Tongue (tissue), 3 donors: ENCODE measurements at places on chromosomes 1 and 21. TPM values are rescaled to one million over a fixed set of nuclear protein-coding genes. Genes with fewer than 3 reads are reported as not detected.

Gene ZNF683
- total RNA-seq, result not detected

Gene ANKRD65
- 13.4 TPM for total RNA-seq

Gene CACNA1E
- 0.41 TPM for total RNA-seq

Gene GJA5
- 15.4 TPM for total RNA-seq

Gene NSL1
- total RNA-seq, result 51.7 TPM

Gene CHIT1
- not detected for total RNA-seq

Gene FLG2
- 0.21 TPM for total RNA-seq

Gene SLC22A15
- total RNA-seq, result 3.6 TPM

DNA sequence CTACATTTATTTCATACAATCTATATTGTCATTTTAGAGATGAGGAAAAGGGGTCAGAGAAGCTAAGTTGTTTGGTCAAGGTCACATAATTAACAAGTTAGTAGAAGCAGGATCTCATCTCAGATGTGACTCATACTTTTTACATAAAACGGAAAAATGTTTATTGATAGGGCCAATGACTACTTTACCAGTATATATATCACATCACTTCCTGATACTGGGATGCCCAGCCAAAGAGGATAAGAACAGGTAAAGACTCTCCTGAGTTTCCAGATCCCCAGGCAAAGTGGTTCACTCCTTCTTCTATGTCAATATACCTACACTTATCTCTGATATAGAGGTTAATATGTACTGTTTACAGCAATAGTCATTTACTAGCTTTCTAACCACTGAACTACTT is 21.0 kb downstream of the YIPF1 start:
- no peak for DNase-seq

GRCh38 chr1:76187436-76187835 is 112.9 kb downstream of the ST6GALNAC3 start:
- no peak for DNase-seq

GRCh38 chr1:88877382-88877825 is 14.0 kb downstream of the GTF2B start:
- DNase-seq, result peak; percentile 48

DNA sequence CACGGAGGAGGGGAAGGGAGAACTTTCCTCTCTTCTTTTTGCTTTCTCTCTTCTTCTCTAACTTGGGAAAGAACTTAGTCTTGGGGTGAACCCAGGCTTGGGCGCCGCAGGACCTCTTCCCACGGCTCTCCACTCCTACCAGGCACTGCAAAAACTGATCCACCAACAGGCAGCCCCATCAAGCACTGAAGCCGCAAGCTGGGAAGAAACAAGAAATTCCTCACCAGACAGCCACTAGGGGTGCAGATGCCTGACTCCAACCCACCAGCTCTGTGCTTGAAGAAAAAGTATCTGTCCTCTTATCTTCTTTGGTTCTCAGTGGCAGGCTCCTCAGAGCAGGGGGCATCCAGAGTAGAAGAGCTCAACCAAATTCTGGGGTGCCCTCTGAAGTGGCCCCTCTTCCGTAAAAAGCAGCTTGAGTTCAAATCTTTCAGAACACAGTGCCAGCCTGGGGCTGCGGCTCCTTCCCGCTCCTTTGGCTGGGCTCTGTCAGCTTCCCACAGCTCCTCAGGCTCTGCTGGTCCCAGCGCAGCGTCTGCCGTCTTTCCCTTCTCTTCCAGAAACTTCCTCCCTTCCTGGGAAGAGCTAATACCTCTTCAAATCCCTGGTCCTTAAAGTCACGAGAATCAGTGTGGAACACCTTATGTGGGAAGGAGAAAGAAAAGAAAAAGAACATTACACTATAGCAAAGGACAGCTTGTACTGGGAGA is 2.4 kb downstream of the SLC41A1 start:
- no peak for DNase-seq

- DNase-seq, result no peak
These were observed 38.9 kb downstream of the ARHGEF11 start for GRCh38 chr1:157006676-157007075.

- no peak for DNase-seq
These were observed 96.7 kb downstream of the GALNT2 start for GRCh38 chr1:230163719-230164118.

DNA sequence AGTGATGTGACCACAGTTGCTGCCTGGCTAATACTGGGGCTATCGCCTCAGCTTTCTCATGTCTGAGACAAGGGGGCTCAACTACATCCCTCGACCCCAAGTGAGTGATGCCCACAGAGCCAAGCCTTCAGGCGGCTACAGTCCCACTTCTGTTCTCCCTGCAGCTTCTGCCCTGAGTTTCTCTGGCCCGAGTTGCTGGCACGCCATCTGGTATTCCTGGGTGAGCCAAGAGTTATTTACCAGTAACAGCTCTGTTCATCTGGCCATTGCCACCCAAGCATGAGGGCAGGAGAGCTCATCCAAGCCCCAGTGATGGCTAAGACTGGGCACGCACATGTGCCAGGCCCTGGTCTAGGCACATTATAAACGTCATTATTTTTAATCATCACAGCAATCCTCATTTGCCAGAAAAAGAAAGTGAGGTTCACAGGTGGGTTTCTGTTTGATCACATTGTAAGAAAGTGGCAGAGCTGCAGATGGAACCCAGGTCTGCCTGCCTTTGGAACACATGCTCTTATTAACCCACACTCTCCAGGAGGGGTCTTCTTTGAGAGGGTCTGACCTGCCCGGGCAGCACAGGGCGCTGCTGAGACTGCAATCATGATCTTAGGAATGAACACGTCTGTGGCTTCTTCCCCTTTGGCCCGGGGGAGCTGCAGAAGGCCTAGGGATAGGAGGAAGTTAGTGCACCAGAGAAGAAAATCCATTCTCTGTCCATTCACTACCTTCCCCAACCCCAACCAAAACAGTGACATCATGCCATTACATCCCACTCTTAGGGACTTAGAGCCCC is 27.5 kb downstream of the KCND3 start:
- DNase-seq, result no peak

- DNase-seq, result no peak
These were observed 11.3 kb downstream of the MRAP start for GRCh38 chr21:32309906-32310460.

- DNase-seq, result peak; percentile 18
These were observed 42.5 kb upstream of the C1orf174 start for GRCh38 chr1:3942416-3943122.

DNA sequence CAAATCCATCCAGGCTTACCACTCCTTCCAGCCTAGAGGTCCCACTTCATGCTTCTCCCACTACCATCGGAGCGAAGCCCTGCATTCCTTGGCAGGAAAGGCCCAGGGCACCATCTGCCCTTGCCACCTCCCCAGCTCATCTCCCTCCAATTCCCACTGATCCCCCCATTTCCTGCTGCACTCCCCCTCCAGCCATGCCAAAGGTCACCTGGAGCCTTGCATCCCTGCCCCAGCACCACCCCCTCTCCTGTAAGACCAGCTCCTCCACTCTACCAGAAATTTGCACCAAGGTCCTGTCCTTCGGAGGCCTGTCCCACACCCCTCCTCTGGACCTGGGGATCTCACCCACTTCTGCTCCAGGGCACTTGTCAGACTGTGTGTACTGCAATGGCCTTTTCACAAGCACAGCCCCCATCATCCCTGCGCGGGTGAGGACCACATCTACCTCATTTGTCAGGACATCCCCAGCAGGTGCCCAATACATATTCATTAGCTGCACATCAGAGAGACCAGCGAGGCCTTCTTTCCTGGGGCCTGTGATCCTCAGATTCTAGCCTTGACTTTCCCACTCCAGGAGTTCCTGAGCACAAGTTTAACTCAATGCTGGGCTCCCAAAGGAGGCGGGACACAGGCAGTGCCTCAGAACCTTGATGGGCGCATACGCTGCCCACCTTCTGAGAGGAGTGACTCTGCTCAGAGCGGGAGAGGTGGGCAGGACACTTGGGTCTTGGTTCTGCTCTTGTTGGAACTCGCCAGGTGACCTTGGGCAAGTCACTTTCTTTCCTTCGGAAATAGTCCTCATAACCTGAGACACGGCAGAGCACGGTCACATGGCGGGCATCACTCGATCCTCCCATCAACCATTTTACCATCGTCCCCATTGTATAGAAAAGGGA is 49.9 kb upstream of the EDN2 start:
- peak; percentile 0 for DNase-seq

DNA sequence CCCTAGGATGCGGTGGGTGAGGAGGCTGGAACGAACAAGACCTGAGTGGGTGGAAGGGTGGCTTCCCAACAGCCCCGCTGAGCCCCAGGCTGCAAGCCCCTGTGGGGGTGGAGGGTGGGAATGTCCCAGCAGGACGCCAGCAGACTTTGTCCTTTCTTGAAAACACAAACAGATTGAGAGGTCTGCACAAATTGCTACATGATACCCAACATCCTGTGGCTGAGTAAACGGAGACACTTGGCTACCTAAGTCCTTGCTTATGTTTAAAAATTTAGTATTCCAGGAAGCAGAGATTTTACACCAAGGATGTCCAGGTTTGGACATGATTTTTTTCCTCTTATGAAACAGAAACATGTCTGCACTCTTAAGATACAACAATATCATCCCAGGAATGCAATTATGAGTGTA is 11.8 kb upstream of the F3 start:
- no peak for DNase-seq

DNA sequence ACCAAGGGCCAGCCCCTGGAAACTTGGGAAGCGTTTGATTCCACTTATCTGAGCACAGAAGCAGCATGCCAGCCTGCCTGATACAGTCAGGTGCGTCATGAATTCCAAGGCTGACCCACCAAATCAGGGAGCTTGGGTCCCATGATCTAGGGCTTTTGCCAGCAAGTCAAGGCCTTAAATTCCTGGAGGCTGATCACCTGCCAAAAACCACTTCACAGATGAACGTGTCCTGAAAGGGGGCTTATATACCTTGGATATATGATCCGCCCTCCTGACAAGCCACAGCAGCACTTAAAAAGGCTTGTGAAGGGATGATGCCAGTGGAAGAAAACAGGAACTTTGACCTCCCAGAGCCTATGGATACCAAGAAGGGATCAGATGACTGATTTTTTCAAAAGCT is 24.0 kb upstream of the CLIC6 start:
- DNase-seq, result peak; percentile 9

GRCh38 chr1:223425550-223425949 is 32.3 kb downstream of the CCDC185 start:
- peak; percentile 50 for DNase-seq

GRCh38 chr1:81550753-81551152 is 250.0 kb upstream of the ADGRL2 start:
- DNase-seq, result peak; percentile 61

- no peak for DNase-seq
These were observed 337.2 kb upstream of the PROX1 start for GRCh38 chr1:213650603-213651002.

DNA sequence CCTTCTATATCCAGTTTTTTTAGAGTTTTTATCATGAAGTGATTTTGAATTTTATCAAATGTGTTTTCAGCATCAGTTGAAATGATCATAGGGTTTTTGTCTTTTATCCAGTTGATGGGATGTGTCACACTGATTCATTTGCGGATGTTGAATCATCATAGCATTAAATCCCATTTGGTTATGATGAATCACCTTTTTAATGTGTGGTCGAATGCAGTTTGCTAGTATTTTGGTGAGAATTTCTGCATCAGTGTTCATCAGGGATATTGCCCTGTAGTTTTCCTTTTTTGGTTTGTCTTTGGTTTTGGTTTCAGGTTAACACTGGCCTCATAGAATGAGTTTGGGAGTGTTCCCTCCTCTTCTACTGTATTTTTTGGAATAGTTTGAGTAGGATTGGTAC is 80.3 kb downstream of the DIRAS3 start:
- DNase-seq, result no peak

- DNase-seq, result peak; percentile 58
These were observed 26.0 kb upstream of the ESRRG start for GRCh38 chr1:216749232-216749631.

GRCh38 chr1:17829579-17829978 is 74.4 kb downstream of the ACTL8 start:
- peak; percentile 27 for DNase-seq
